ENCODE measurements at places on chromosomes 4 and X.

DNA sequence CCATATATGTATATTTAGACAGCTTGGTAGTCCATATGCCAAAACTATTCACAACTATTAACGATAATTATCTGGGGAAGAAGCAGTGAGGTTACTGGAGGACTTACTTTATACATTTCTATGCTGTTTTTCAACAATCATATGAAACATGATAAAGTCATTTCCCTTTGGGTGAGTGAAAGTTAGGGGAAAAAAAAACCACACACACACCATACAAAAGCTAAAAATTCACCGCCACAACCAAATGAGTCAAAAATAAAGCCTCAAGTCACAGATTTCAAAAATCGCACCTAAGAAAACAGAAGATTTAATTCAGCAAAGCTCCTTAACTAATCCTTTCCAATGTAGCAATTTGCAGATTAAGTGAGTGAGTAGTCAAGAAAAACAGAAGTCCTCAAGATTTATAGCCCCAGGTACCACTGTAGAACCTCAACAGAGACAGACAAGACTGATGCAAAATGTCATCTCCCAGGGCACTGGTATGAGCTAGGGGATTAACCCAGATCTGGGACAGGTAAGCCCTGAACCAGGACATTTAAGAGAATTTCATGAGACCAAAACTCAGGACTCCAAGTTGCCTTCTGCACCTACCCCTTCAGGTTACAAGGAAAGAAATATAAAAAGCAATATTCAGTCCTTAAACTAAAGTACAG is 35.1 kb downstream of the SYTL4 start:
- no peak for DNase-seq

- DNase-seq, result no peak
These were observed 115.2 kb downstream of the DDIT4L start for GRCh38 chr4:100075056-100075455.

- DNase-seq, result no peak
These were observed 35.5 kb downstream of the TET2 start for GRCh38 chr4:105182211-105182610.

DNA sequence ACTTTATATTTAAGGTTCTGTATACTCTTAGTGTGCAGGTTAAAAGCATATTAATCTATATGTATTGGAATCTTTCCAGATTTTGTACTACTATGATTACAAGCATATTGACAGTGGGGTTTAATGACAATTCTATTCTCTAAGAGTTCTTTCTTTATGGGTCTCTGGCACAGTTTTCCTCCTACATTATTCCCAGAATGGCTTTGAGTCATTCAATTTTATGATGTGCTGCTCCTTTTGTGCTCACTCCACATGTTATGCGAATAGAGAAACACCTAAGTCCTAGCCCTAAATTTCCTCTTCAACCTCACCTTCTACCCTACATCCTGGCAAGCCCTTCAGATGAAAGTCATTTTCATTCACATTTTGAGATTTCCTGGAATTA is 209.9 kb upstream of the DIAPH2 start:
- no peak for DNase-seq

GRCh38 chr4:13922459-13922858 is 294.9 kb upstream of the BOD1L1 start:
- no peak for DNase-seq

- DNase-seq, result no peak
These were observed 18.5 kb downstream of the HERC3 start for GRCh38 chr4:88610771-88611170.

DNA sequence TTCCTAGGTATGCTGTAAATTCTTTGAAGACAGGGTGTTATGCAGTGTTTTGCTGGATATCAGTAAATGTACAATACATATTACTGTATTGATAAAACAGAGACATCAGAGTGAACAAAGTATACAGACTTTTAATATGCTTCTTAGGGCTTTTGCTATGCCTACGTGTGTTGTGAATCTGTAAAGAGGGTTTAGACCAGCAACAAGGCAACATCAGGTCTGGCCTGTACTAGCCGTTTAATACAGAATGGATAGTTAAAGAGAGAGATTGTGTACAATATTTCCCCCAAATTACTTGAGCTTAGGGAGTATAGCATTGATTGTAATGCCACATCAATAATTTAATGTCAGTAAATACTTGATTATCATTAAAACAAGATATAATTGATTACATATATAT is 75.2 kb downstream of the PAQR3 start:
- no peak for DNase-seq

GRCh38 chr4:93894995-93895394 is 66.4 kb downstream of the ATOH1 start:
- no peak for DNase-seq

DNA sequence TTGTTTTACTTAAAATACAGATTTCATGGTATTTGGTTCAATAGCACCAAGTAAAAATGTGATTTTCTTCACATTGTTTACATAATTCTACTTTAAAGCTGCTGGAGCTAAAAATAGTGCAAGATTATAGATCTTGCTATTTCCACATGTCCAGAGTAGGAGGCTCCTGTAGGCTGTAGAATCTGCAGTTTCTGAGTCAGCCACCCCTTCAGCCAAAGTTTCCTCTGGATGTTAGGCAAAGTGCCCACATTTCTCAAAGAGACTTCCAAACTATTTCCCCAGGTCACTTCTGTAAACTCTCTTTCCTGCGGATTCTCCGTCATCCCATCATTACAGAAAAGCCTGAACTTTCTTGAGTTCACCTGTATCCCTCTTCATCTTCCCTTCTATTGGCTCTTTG is 342.5 kb upstream of the FSTL5 start:
- DNase-seq, result no peak

DNA sequence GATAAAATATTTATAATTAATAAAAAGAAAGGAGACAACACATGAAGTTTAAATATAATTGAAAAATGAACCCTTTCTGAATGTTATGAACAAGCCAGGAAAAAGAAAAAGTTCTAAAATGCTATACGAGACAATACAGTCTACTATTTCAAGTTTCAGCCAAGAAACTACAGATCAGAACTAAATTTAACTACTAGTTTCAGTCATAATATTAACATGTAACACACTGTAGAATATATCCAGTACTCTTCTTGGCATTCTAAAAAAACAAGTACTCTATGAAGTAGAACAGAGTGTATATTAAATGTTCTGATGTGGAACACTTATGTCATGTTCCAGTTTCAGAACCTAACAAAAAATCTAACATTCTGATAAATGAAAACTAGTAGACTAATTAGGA is 679.7 kb downstream of the FAT4 start:
- DNase-seq, result no peak

DNA sequence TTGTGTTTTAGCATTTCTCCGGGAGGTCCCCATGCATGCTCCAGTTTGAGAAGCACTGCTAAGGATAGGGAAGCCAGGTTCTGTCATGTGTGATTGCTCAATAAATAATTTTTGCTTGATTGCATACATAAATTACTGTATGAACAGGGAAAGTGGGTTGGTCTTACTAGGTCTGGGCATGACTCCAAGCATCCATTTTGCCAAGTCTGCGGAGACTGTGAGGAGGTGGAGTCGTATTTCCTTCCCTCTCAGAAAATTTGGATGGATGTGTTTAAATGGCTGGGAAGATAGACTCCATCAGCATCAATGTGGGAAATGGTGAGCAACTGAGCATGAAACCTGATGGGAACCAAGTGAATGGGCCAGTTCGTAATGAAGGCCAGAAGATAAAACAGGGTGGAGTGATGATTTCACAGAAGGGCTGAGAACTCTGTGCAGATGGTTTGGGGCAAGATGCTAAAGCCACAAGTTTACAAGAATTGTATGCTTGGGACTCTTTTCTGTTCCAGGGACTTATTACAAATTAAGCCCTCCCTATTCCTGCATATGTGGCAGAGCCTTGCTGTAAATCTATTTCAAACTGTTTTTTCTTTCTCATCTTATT is 84.1 kb downstream of the NHS start:
- no peak for DNase-seq

- DNase-seq, result no peak
These were observed 293.3 kb downstream of the ADGRL3 start for GRCh38 chr4:61493470-61493869.

GRCh38 chr4:4430492-4431195 is 43.7 kb downstream of the NSG1 start:
- peak; percentile 18 for DNase-seq

GRCh38 chr4:84394386-84394785 is 104.7 kb downstream of the NKX6-1 start:
- no peak for DNase-seq

DNA sequence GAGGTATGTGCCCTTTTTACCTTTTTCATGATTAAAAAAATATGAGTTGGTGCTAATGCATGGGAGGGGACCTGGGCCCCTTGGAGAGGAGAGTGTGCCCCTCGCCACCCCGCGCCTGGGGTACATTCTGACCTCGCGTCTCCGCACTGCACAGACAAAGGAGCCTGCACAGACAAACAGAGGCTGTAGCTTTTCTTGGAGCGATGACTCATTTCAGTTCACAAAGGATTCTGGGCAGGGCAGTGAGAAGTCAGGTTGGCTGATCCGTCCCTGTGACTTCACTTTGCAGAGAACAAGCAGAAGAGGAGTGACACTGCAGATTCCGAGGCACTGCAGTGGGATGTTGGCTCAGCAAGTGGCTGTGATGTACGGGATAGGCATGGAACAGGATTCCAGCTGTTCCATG is 82.9 kb downstream of the STOX2 start:
- DNase-seq, result no peak

GRCh38 chr4:149785696-149786431 is 29.8 kb downstream of the IQCM start:
- no peak for DNase-seq

- DNase-seq, result no peak
These were observed 5.2 kb upstream of the OPN1LW start for GRCh38 chrX:154138857-154139256.

DNA sequence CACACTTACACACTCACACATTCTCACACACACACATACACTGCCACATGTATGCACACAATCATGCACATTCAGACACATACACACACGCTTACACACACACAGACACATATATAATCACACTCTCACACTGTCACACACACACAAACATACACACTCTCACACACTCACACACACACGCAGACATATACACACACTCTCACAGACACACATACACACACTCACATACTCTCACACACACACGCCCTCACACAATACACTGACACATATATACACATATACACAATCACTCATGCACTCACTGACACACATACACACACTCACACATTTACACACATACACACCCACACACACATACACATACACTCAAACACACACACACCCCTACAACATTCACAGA is 435.3 kb upstream of the FRG1 start:
- no peak for DNase-seq

- no peak for DNase-seq
These were observed 129.4 kb downstream of the RASL11B start for GRCh38 chr4:52991472-52991871.

- no peak for DNase-seq
These were observed 113.0 kb downstream of the NHS start for GRCh38 chrX:17488036-17488435.

- no peak for DNase-seq
These were observed 14.9 kb downstream of the NSDHL start for GRCh38 chrX:152845618-152846240.

DNA sequence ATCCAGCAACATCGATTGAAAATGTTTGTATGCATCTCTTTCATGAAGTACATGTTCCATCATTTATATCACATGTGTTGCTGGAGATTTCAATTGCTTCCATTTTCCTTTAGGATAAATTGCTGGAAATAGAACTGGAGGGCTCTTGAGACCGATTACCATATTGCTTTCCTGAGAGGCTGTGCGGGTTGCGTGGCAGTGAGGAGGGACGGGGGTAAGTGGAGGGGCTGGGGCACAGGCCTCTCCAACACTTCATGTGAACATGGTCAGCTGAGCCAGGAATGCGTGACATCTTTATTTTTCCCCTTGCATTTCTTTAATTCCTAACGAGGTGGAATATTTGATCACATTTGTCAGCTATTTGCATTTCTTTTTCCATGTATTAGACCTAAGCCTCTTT is 144.6 kb downstream of the TBL1X start:
- DNase-seq, result no peak

GRCh38 chr4:726235-726787 is 20.7 kb downstream of the PCGF3 start:
- DNase-seq, result no peak

- no peak for DNase-seq
These were observed 90.7 kb downstream of the EVC start for GRCh38 chr4:5801696-5802095.

GRCh38 chr4:114780205-114780604 is 181.6 kb downstream of the UGT8 start:
- DNase-seq, result no peak
